ENCODE measurements at places on chromosomes 16 and 17. TPM values are rescaled to one million over a fixed set of nuclear protein-coding genes. Genes with fewer than 3 reads are reported as not detected.
A peak's percentile ranks its signal among the peaks of the same experiment; 100 is the strongest.

DNA sequence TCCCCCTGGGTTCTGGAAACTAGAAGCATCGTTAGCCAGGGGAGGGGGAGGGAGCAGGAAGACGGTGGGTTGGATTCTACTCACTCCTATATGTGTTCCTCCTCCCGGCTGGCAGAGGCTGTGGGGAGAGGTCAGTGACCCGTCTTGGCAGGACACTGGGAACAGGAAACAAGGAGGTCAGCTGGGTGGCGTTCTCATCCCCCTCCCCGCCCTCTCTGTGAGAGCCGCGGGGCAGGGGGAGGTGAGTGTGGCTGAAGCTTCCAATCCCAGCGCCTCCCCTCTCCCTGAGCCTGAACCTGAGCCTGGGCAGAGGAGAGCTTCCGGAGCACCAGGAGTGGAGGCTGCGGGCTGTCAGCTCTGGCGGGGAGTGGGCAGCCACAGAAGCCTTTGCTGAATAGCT, 12.5 kb downstream of the GPRC5C start:
- DNase-seq: no peak

DNA sequence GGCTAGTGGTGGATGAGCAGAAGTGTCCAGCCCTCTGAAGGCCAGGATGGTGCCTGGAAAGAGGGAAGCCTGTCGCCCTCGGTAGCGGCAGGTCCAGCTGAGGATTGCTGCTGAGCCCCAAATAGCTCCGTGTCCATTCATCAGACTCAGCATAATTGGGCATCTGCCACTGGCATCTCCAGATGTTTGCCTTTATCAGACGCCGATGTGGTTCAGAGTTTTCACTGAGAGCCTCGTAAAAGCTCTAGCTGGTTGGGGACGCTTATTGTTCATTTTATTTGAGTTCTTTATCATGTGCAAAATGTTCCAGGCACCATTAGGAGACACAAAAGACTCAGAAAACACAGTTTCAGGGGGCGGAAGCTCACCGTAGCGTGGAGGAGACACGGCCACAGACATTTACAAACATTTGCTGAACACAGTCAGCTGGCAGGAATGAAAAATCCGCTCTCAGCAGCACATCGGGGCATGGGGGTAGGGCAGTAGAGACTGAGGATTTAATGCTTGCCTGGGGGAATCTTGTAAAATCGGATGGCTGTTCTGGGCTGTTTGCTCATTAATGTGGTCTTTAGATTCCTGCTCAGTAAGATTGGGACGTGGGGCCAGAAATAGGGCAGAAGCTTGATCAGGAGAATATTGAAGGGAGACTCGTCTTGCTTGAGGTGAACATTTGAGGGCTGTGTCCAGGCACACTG, 41.7 kb downstream of the SMPD3 start:
- DNase-seq: peak; percentile 37

- DNase-seq: no peak
These were observed 6.7 kb upstream of the BEAN1 start for GRCh38 chr16:66420396-66420795.

Gene ERN1
- 37.0 TPM for total RNA-seq

- DNase-seq: no peak
These were observed 125.7 kb downstream of the XYLT1 start for GRCh38 chr16:17345043-17345442.

- DNase-seq: peak; percentile 74
These were observed 100.3 kb downstream of the ZFHX3 start for GRCh38 chr16:72947379-72948237.

GRCh38 chr16:22764662-22765327, 49.2 kb upstream of the HS3ST2 start:
- DNase-seq: no peak

Gene FBXL20
- 16.1 TPM for total RNA-seq

- no peak for DNase-seq
These were observed 482 bp downstream of the BAHCC1 start for GRCh38 chr17:81395600-81396277.

DNA sequence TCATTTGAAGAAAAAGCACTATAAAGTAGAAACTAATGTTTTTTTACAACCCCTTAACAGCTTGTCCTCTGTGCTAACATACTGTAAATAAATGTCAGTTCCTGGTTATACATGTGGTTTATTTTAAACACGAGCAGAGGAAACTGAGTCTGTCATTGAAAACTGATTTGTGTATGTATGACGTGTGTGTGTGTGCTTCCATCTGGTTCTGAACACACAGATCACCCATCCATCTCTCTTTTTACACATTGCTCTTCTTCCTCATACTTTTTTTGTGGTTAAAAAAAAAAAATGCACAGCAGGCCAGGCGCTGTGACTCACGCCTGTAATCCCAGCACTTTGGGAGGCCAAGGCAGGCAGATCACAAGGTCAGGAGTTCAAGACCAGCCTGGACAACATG, 49.5 kb downstream of the ZNF423 start:
- DNase-seq: no peak

Gene RAC3
- 2.6 TPM for total RNA-seq

Gene HNF1B
- 185 TPM for total RNA-seq

Gene SCIMP
- 7.6 TPM for total RNA-seq

Gene RHBDL3
- 0.13 TPM for total RNA-seq

DNA sequence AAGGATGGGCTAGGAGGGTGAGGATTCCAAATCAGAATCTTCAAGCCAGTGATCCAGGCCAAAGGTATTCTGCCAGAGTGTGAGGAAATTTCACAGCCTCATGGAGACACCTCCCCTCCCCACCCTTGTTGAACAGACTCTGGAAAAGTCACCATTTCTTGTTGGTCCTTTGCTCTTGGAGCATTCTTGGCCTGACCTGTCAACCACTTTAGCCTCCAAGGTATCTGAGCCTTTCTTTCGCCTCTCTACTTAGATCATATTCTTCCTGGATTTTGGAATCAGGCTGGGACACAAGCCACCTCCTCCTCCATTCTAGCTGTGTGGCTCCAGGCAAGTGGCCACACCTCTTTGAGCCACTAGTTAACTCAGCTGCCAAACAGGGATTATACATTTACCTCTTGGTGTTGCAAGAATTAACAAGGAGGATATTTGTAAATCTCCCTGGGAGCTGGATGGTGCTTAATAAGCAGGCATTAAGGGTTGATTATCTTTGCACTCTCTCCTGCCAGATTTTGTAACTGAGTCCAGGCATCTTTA, 193.5 kb downstream of the WWOX start:
- peak; percentile 74 for DNase-seq

- peak; percentile 44 for DNase-seq
These were observed 6.2 kb downstream of the PHOSPHO1 start for GRCh38 chr17:49224198-49224996.

Gene SLC52A1
- 0.19 TPM for total RNA-seq

Gene PYDC1
- total RNA-seq: not detected

Gene KIF2B
- total RNA-seq: not detected

DNA sequence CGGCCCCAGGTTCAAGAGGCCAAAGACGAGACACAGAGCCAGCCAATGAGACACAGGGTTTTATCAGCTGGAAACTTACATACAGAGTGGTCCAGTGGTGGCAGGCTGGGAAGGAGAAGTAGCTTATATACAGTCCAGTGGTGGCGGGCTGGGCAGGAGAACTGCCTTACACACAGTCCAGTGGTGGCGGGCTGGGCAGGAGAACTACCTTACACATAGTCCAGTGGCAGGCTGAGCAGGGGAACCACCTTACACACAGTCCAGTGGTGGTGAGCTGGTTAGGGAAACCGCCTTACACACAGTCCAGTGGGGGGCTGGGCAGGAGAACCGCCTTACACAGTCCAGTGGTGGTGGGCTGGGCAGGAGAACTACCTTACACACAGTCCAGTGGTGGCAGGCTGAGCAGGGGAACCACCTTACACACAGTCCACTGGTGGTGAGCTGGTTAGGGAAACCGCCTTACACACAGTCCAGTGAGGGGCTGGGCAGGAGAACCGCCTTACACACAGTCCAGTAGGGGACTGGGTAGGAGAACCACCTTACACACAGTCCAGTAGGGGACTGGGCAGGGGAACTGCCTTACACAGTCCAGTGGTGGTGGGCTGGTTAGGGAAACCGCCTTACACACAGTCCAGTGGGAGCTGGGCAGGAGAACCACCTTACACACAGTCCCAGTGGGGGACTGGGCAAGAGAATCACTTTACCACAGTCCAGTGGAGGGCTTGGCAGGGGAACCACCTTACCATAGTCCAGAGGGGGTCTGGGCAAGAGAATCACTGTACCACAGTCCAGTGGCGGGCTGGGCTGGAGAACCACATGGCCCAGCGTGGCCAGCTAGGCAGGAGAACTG, 90.9 kb downstream of the GAS7 start:
- DNase-seq: no peak

DNA sequence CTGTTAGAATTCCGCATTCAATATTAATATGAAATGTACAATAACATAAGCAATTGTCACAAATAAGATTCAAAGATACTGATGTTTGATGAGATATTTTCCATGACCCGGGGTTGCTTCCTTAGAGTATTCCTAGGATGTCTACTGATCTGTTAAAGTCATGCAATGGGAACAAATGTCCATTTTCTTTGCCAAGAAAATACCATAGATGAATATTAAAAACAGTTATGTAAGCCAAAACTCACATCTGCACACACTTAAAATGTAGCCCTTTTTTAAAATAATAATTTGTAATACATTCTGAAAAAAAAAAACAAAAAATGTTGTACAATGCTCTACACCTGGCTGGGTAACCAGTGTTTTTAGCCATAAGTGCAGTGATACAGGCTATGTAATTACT, 259.4 kb upstream of the AXIN2 start:
- no peak for DNase-seq

Gene TMC8
- 35.9 TPM for total RNA-seq

Gene ANKRD40CL
- not detected for total RNA-seq

DNA sequence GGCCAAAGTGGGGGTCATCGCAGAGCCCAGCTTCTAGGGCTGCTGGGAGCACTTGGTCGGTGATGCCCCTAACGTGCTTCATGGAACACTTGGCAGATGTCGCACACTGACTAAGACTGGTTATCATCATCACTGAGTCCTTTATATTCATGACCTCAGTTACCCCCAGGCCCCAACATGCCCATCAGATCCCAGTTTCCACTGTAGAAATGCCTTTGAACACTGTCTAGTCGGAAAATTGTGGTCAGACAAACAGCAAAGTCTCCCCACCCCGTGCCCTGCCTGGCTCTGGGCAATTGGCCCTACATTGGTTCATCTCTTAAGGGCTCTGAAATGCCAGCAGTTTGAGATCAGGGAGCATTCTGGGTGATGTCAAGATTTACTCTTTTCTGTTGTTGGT, 51.3 kb downstream of the NKD1 start:
- DNase-seq: no peak

GRCh38 chr17:14061666-14062560, 7.4 kb upstream of the COX10 start:
- no peak for DNase-seq

- DNase-seq: no peak
These were observed 1373.8 kb upstream of the GOT2 start for GRCh38 chr16:60107871-60108270.
